ENCODE measurements at places on chromosomes 5 and 9.
A peak's percentile ranks its signal among the peaks of the same experiment; 100 is the strongest.

GRCh38 chr5:157029457-157029856 is 29.5 kb downstream of the HAVCR1 start:
- DNase-seq, result no peak

DNA sequence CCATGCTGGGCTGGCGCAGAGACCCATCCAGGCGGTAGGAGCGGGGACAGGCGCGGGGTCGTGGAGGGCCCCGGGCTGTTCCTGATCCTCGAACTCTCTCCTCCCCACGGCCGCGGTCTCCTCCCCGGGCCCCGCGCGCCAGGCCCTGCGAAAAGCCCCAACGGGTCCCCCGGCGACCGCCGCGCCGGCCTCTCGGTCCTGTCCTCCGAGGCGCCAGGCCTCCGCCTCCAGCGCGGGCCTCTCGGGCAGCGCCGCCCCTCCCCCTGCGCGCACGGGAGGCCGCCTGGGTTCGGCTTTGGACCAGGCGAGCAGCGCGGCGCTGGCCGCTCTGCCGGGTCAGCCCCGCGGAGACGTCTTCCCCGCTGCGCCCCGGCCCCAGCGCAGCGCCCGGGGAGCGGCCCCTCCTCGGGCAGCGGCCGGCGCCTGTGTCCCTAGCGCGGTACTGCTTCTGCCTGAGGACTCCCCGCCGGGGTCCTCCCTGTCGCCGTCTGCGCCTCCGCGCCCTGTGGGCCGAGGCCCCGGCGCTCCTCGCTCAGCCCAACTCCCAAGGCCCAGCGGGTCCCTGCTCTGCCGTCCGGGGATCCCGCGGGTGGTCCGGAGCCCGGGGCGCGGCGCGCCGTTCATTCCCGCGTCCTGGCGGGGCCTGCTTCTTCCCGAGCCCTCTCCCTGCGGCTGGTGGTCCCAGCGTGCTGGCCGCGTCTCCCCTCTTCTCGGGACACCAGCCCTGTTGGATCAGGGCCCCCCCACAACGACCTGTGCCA is 13.4 kb downstream of the COL23A1 start:
- no peak for DNase-seq

- no peak for DNase-seq
Observed at GRCh38 chr9:98993570-98993945, 49.9 kb downstream of the COL15A1 start.

DNA sequence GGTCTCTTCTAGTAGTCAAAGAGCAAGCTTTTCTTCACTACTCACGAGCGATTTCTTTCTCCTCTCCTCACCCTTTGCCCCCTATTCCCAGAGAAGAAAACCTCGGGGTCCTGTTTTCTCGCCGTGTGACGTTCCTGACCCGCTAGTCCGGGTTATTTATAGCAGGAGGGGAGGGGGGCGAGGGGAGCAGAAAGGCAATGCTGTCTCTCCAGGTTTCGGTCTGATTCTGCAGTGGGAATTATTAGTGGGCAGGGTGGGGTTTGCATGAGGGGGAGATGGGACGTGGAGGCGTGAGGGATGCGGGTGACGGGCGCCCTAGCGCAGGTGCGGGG is 847 bp upstream of the GABRB2 start:
- no peak for DNase-seq

GRCh38 chr5:172178301-172178987 is 9.6 kb downstream of the STK10 start:
- DNase-seq, result no peak

GRCh38 chr9:123513554-123513953 is 157.6 kb downstream of the CRB2 start:
- DNase-seq, result no peak

DNA sequence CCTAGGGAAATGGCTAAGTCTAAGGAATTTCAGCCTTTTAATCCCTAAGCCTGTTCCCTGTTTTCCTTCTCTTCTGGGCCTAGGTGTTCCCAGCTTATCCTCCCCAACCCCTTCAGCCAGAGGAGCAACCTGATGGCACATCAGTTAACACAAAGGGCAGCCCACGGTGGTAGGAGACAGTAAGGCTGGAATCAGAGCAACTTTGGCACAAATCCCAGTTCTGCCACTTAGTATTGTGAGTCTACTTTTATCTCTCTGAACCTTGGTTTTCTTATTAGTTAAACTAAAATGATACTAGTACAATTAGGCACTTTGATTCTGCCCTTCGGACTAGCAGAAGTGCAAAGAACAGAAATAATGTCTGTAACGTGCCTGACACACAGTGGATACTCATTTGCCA is 246.8 kb downstream of the SAXO1 start:
- DNase-seq, result no peak

DNA sequence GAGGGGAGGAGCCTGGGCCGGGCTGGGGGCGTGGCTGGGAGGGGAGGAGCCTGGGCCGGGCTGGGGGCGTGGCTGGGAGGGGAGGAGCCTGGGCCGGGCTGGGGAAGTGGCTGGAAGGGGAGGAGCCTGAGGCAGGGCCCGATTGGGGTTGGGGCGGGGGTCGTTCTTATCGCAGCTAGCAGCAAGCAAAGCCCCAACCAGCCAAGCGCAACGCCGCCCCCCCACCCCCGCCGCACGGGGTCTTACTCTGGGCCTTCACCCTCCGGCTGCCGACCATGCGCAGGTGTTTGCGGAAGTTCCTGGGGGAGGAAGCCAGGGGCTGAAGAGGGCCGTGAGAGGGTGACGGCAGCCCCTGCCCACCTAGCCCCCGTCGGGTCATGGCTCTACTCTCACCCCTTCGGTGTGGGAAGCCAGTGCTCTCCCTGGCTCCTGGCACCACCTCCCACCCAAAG is 5.0 kb downstream of the NSMF start:
- DNase-seq, result no peak

GRCh38 chr5:133370036-133370831 is 242.1 kb downstream of the FSTL4 start:
- DNase-seq, result peak; percentile 21

DNA sequence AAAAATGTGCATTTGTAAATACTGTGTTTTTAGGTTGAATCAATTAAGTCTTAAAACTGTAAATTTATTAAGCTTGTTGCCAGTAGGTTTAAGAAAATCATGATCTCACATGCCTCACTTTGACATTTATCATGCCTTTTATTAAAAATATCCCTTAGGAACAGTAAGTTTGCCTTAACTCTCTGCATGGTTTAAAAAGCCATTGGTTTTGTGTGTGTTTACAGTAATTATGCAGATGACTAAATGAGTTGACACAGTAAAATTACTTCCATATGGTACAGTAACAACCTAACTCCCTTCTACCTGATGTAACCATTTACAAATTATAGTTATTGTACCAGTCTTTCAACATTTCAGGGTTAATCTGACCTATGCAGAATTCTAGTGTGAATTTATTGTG is 6.5 kb downstream of the RPS6 start:
- no peak for DNase-seq

DNA sequence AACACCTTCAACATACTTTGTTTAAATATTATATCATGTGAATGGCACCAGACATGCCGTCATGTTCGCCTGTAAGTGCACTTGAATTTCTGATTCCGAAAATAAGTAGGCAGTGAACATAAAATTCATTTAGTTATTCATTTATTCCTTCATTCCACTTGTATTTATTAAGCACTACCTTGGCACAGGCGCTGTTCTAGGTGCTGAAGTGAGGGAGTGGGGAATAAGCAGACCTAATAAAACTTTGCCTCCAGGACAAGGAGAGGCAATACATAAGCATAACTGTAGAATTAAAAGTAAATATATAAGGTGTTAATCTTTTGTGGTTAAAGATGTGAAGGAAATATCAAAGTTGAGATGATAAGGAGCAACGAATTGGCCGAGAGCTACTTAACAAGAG is 297.4 kb downstream of the TENT4A start:
- no peak for DNase-seq

GRCh38 chr9:128703616-128704355 is 1.5 kb downstream of the PKN3 start:
- no peak for DNase-seq
